ENCODE measurements at places on chromosomes 12 and 14.
A peak's percentile ranks its signal among the peaks of the same experiment; 100 is the strongest.

DNA sequence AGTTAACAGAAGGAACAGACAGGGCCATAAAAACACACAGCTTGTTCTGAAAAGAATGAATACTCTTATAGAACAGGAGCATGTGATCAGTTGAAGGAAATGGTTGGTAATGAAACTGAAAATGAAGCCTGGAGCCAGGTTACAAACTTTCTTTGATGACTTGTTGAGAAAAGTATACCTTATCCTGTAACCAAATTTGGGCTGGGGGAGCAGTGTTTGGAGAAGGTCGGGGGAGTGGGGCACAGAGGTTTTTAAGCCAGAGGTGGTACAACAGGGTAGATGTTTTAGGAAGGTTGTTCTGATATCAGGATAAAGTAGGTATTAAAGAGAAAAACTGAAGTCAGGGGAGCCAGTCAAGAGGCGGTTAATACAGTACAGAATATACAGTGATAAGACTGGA, 8.2 kb downstream of the GOLT1B start:
- peak; percentile 49 for DNase-seq

DNA sequence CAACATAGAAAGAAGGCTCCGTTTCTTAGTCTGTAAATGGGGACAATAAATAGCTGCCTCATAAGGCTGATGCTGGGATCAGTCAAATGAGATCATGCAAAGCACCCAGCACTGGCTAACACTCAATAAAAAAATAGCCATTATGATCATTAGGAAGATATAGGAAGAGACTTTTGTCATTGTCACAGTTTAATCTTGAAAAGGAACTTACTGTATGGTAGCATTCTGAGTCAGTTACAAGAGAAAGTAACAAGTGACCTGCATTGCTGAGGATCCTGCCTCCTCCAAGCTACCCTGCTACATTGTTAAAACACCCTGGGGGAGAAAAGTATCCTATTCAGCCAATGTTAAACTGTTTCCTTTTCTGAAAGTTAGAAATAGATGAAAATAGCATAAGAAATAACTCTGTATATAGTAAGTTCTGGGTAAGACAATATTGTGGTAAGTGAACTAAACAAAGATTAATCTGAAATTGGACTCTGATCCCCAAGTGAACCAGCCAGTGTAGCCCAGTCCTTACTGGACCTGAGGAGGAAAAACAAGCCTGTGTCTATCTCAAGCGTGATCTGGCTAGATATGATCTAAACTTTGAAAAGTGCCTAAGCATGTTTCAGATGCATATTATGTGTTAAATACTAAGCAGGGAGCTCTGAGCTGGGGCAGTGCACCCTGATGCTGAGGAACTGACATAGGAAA, 3.6 kb upstream of the NUDT4 start:
- DNase-seq: no peak

GRCh38 chr14:26163761-26164160, 434.1 kb downstream of the NOVA1 start:
- no peak for DNase-seq

- no peak for DNase-seq
Observed at GRCh38 chr12:70948236-70948975, 27.9 kb upstream of the PTPRR start.

DNA sequence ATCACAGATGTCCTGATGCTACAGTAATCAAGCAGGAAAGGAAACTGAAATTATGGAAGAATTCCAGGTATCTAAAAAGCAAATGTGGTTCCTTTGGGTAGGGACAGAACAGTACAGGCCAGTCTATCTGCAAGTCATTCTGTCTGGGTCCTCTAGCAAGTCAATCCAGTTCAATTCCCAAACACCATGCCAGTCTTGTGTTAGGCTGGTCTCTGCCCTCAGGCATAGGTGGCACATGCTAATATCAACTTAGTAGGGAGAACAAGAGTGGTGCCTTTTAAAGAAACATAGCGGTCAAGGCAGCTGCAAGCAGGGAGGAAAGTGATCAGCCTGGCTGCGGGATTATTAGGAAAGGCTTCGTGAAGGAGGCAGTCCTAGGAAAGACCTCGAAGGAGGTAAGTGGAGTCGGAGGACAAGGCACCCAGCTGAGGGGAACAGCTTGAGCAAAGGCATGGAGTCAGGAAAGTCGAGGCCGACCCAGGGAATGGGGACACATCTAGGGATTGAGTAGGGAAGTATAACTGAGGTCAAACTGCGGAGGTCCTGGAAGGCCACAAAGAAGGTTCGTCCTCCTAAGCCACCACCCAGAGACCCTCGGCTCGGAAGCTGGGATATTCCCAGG, 3.8 kb upstream of the PLEKHG6 start:
- no peak for DNase-seq

- no peak for DNase-seq
Observed at GRCh38 chr14:58488550-58488949, 61.0 kb downstream of the KIAA0586 start.

DNA sequence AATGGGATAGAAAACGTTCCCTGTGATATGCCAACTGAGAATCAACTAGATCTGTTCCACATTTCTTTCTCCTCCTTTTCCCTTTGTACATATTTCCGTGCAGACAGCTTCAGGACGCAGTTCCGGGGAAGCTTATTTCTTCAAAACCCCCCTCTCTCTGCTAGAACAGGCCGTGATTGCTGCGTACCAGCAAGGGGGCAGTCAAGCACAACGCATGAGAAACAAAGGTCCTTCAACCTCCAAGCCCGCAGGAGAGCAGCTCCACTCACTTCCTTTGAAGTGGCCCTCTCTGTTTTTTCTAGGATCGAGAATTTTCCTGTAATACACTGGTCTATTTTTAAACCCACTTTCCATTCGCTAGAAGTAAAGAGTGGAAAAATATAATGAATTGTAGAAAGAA, 80.8 kb downstream of the ZNF664 start:
- no peak for DNase-seq

GRCh38 chr12:106425061-106425702, 67.6 kb downstream of the POLR3B start:
- DNase-seq: no peak

GRCh38 chr14:60206837-60207533, 41.8 kb upstream of the DHRS7 start:
- no peak for DNase-seq

- no peak for DNase-seq
Observed at GRCh38 chr12:89075880-89076540, 276.3 kb downstream of the DUSP6 start.

DNA sequence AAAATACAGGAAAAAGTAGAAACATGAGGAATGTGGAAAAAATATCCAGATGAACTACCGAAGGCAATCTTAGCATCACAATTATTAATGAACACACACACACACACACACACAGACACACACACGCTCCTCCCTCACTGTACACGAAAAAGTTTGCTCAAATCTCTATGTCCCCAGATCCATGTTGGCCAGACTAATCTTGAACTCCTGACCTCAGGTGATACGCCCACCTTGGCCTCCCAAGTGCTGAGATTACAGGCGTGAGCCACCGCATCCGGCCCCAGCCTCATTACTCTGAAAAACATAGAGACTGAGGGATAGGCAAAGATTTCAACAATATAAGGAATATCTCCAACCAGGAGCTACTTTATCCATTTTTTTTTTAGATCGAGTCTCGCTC, 17.2 kb downstream of the PITPNM2 start:
- no peak for DNase-seq

GRCh38 chr12:127355061-127355841, 911.7 kb upstream of the TMEM132C start:
- DNase-seq: no peak

DNA sequence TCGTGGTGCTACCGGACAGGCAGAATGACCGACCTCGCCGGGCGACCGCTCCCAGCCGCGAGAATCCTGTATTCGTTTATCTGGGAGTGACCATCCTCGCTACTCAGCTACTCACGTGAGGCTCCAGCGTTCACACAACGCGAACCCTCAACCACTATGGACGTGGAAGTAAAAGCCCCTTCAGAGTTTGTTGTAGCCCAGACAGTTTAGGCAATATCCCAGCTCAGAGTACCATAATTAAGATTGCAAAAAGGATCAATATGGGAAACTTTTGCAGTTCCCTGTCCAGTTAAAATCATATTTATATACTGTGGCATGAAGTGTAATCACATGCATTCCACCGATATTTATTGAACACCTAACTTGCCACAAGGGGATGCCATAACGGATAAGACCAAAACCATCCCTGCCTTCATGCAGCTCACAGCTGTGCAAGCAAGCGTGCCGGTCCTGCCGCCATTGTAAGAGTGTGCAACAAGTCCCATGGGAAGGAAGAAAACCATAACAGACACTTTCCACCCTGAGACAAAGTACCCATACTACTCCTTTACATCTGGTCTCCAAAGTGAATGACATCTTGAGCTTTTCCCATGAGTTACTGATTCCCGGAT, 938 bp upstream of the MAX start:
- DNase-seq: no peak

DNA sequence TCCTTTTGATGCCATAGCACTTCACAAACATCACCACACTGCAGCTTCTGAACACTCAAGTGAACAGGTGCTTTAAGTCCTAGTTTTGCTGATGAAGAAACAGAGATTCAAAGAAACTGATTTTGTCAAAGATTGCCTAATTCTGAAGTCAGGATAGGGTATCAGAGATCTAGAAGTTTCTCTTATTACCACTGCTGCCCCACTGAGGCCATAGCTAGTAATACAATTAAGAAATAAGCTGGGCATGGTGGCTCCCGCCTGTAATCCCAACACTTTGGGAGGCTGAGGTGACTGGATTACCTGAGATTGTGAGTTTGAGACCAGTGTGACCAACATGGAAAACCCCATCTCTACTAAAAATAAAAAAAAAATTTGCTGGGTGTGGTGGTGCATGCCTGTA, 458.3 kb upstream of the SEL1L start:
- no peak for DNase-seq
